ENCODE measurements at places on chromosomes 7 and 10.

DNA sequence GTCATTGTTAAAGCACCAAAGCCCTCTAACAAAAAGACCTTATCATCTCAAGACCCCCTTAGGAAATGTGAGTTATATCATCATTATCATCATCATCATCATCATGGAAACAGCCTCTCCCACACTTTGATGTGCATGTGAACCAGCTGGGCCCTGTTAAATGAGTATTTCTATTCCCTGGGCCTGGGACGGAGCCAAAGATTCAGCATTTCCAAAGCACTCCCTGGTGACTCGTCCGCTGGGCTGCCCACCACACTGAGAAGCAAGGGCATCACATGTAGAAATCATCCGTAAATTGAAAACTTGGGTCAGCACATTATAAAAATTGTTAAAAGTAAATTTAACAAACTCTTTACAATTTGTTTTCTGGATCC is 88.6 kb downstream of the PTPRN2 start:
- no peak for DNase-seq

DNA sequence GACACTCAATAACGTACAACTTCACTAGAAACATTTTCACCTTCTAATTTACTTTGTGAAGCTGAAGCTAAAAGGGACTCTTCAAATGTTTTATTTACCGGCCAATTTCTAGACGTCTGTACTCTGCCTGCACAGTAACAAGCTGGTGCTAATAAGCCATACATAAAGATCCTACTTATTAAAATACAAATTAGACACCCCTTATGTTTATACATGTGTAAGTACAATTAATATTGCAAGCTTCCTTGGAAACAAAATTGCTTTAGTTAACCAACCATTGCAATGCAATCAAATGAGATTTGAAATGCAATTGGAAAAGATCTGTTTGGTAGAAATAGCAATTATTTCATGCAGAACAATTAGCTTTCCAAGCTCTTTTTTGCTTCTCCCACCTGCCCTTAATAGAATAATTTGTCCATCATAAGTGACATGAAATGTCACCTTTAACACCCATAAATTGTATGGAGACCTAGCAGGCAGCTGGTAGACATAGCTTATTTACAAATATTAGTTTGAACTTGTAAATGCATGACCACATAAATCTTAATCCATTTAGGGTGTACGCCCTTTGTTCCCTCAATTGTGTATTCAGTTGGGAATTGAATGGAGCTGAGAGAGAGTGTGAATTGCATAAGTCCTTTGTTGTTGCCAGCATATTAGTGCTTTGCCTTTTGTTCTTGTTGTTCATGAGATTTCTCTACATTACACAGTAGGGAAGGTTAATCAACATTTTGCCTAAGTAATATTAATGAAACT is 277.1 kb downstream of the CACNA2D1 start:
- DNase-seq, result no peak

DNA sequence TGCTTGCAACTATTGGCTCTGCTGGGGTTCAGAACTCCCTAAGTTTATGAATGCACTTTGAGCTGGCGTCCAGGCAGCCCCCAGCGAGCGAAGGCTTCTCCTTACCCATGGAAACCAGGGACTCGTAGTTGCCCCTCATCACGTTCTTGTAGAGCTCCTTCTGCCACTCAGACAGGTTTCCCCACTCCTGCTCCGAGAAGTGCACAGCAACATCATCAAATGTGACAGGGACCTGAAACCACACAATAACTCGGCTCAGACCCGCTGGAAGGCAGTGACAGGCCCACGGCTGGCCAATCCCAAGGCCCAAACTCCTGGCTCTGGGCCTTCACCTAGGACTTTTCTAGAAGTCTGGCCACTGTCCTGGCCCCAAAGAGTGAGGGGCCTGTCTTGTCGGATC is 6.9 kb downstream of the ZNF777 start:
- no peak for DNase-seq

DNA sequence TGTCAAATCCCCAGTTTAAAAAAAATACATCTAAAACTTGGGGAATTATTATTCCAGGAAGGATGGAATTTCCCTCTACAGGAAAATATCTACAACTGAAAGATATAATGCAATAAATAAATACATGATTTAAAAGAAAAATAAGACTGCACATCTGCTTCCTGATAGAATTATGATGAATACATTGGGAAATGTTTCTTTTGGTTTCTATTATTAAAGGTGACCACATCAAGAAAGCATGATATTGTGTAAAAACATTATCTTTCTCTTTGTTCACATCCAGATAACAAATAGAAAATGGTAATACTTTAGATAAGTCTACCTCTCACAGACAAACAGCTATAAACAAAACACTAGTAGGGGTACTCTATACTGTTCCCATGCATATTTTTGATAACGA is 19.2 kb downstream of the SEMA3D start:
- DNase-seq, result no peak

GRCh38 chr10:4034907-4035598 is 250.0 kb upstream of the KLF6 start:
- DNase-seq, result no peak

DNA sequence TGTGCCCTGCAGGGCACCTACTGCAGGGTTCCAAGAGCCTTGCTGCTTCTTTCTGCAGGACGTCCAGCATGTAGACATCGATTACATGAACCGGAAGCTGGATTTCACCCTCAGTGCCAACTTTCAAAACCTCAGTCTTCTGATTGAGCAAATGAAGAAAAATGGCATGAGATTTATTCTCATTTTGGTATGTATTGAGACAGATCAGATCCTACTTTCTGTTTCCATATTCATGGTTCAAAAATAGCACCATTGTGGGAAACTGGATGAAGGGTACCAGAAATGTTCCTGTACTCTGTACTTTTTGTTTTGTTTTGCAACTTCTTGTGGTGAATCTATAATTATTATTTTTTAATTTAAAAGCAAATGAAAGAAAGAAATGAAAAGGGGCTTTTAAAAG is 64.1 kb downstream of the MGAM2 start:
- DNase-seq, result no peak

- DNase-seq, result no peak
Observed at GRCh38 chr7:72538147-72538546, 126.0 kb upstream of the CALN1 start.

DNA sequence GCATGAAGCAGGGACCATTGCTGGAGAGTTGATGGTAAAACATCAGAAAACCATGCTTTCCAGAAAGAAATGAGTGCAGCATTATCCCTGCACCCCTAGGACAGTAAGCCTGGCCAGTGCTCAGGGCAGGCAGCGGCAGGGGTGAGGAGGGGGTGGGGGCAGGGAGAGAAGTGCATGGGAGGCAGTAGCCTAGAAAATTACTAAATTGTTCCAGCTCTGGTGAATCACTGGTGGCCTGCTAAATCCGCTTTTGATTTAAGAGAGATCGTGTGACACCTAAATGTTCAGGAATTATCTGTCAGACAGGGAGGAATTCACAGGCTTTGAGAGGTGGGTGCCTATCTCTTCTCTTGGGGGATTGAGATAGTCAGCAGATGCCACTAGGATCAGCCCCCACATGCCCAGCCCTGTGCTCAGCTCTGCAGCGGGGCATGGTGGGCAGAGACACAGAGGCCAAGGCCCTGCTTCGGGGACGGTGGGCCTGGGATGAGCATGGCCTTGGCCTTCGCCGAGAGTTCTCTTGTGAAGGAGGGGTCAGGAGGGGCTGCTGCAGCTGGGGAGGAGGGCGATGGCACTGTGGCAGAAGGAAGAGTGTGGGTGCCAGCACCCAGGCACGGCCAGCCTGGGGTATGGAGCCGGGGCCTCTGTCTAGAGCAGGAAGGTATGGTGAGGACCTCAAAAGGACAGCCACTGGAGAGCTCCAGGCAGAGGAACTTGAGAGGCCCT is 5.0 kb upstream of the AQP1 start:
- DNase-seq, result no peak

GRCh38 chr10:25999295-25999981 is 65.4 kb downstream of the MYO3A start:
- DNase-seq, result no peak

DNA sequence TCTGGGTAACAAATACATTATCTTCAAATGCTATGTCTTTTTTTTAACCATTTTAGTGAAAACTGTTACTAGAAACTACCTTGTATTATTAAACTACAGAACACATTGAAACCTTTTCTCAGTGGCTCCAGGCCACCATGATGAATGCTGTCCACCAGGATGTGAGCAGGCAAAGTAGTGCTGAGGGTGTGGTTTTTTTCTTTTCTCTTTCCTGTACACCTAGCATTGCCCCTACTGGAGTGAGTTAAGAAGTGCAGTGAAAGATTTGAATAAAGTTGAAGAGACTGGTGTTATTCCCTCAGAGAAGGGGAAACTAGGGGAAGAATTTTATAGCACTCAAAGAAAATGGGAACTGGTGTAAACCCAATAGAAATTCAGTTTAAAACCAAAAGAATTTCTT is 120.0 kb upstream of the SAMD8 start:
- DNase-seq, result no peak

- no peak for DNase-seq
Observed at GRCh38 chr10:52814506-52814905, 41.9 kb upstream of the MBL2 start.

DNA sequence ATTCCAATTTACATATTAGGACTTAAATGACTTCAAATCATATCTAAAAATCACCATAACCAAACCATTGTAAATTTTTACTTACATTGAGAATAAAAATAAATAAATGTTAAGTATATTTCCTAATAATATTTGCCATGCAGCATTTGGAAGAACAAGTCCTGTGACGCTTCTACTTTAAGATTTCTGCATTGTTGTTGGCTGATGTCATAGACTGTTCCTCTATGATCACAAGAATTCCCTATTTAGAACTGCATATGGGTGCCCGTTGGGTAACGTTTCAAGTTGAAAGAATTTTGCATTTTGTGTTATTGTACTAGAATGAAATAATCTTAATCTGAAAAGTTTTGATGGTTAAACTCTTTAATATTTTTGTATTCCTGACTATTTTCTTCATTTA is 5.1 kb upstream of the ITGB1 start:
- DNase-seq, result no peak

- DNase-seq, result no peak
Observed at GRCh38 chr10:129968853-129969183, 4.7 kb upstream of the EBF3 start.

DNA sequence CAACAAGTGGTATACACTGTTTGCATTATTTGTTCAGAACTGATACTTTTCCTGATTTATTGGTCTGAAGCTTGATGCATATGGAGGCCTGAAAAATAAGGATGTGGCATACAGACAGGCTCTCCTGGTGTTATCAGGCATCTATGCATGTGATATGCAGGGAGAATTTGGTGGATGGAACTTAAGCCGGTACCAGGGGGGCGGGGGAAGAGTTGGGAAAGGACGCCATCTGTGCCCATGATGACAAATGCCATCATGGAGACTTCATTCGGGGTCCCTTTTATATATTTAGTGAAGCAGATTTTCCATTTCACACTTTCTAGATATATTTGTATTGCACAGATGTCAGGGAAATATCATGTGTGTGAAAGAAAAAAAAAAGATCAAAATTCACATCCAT is 5.4 kb downstream of the HECW1 start:
- DNase-seq, result no peak

DNA sequence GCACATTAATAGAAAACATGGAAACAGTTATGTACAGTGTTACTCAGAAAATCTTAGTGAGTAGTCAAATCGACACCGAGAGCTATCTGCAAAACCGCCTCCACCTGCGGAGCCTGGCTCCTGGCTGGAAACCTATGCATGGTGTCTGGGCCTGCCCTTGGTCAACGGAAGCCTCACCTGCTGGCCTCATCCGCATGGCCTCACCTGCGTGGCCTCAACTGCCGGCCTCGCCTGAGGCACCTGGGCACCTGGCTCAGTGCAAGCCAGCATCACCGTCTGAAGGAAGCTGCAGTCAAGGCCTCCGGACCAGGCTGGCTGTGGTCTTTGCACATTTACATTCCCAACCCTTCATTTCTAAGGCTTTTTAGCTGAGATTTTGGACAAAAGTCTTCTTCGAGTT is 352.1 kb downstream of the POM121L12 start:
- DNase-seq, result no peak

DNA sequence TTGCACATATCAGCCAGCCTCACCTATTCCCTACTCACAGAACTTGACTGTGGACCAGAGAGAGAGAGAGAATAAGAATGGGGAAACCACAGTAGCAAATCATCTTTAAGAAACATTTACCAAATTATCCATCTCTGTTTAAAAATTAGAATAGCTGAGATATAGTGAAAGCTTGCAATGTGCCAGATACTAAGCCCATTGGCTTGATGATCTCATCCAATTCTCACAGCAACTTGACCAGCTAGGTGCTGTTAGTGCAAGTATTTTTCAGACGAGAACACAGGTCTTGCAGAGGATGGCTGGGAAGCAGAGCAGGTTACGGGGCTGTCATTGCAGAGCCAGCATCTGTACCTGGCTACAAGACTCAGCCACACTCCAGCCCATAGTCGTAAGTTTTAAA is 50.9 kb downstream of the KLF6 start:
- no peak for DNase-seq

DNA sequence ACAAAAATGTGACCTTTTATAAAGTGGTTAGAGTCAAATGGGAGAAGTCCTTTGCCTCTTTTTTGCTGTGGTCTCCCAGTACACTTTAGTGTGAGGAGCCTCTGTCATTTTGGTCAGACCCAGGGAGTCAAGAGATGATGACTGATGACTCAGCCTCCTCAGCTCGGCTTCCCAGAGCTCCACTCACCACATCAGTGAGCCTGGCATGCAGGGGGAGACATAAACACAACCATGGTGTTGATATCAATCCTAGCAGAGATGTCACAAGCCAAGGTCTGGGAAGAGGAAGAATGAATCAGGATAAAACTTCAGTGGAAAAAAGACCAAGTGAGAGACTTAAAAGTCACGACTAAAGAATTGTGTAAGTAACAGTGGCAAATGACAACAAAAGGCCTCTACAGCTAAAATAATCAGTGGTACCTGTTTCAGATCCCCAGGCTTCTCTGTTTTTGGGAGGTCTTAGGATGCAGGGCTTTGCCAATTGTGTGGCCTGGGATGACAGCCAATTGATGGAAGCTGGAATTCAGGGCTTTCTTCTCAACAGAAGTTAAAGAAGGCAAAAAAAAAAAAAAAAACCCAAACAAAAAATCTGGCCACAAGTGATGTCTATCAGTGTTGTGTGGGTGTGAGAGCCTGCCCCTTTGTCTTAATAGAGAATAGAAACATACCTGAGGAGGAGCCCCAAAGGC is 50.2 kb downstream of the TFAM start:
- DNase-seq, result no peak

- DNase-seq, result no peak
Observed at GRCh38 chr10:62373639-62373994, 552 bp upstream of the ZNF365 start.

DNA sequence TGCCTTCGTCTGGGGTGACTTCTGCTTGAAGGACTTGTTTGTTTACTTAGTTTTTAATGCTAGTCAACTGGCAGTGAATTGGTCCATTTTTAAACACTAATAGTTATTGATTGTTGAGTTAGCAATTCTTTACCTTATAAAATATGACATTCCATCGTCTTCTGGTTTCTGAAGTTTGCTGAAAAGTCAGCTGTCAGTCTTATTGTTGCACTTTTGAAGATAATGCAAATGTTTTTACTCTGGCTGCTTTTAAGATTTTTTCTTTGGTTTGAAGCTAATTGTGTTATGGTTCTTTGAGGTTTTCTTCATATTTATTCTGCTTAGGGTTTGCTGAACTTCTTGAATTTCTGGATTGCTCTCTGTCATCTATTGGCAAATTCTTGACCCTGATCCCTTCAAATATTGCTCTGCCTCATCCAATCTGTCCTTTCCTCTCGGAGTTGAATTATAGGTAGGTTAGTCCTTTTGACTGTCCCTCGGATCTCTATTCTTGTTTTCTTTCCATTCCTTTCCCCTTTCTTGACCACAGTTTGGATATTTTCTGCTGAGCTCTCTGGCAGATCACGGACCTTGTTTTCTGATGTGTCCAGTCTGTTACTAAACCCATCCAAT is 24.2 kb downstream of the MGMT start:
- DNase-seq, result no peak

- DNase-seq, result no peak
Observed at GRCh38 chr7:45597286-45597984, 23.3 kb downstream of the ADCY1 start.
